ENCODE measurements at places on chromosomes 5 and 9.

DNA sequence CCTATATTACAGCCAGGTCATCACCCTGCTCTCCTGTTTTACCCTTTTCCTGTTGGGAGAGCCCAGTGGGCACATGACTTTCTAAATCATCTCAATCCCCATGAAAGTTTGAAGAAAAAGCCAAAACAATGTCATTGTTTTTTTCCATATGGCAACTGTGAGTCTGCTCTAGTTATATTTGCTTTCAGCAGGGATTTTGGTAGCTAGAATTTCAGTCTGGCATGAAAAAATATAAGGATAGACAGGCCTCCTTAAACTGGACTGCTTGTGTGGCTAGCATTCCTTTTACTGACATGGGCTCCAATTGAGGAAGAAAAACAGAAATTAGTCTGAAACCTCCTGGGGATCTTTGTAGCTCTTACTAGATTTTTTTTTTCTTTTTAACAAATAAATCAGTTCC is 25.6 kb downstream of the MOCS2 start:
- DNase-seq = no peak

GRCh38 chr5:176441921-176442323 is 6.3 kb upstream of the FAF2 start:
- DNase-seq = no peak

DNA sequence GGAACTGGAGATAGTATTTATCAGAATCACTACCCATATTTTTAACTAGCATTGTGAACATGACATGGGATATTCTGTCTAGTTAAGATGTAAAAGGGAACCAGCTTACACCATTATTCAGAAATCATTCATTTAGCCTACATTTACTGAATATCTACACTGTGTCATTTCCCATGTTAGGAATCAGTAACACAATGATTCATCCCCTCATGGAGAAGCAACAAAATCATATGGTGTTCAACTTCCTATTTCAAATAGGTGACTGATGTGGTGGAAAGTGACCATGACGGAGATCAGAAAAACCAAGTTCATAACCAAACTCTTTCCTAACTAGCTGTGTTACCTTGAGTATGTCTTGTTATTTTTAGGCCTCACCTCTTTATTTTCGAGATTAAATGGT is 550.0 kb upstream of the TUSC1 start:
- DNase-seq = no peak

DNA sequence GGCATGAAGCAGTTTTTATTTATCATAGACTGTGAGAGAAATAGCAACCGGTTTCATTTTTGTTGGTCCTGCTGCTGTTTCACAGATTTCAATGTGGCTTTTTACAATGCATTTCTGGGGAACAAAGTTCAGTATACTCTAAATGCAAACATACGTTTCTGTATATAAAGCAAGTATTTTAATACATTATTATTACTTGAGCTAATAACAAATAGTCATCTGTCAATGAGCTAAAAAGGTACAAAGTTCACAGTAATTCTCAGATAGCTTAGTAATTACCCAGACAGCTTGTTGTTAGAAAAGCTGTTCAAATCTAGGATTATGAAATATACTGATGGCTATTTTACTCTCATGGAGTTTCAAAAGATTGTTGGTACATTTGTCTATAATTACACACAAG is 50.8 kb downstream of the PBX3 start:
- no peak for DNase-seq

- DNase-seq = no peak
Measured at GRCh38 chr5:72163349-72163983, 56.2 kb downstream of the MAP1B start.

GRCh38 chr5:125720348-125720685 is 702.9 kb upstream of the GRAMD2B start:
- no peak for DNase-seq

DNA sequence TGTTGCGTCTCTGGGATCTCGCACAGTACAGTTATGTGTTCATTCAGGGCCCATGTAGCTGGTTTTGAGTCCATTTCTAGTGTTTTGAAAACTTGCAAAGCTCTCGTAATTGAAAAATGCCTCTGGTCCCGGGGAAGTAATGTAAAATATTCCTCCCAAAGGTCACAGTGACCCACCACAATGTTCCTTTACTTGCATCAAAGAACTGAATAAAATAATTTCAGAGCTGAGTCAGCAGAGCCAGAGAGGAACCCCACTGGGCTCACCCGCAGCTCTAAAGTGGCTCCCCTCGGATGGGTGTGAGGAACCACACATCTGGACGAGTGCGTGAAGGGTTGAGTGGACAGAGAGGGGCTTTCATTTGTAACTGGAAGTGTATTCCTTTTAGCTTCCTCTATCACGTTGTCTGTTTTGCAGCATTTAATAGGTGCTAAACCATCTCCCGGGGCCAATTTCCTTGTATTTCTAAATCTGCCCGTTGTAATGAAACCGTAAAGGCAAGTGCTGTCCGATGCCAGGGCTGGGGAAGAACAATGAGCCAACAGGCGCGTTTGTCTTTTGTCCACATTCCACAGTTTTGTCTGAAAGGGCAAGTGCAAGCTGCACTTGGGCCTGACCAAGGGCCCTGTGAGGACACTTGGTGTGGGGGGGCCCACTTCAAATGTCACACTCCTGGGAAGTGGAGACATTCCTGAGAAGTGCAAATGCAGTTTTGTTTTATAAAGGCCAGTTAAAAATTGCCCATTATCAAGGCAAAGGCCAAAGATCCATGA is 29.9 kb downstream of the COL5A1 start:
- no peak for DNase-seq

GRCh38 chr9:121059513-121059912 is 9.4 kb upstream of the C5 start:
- DNase-seq = no peak

DNA sequence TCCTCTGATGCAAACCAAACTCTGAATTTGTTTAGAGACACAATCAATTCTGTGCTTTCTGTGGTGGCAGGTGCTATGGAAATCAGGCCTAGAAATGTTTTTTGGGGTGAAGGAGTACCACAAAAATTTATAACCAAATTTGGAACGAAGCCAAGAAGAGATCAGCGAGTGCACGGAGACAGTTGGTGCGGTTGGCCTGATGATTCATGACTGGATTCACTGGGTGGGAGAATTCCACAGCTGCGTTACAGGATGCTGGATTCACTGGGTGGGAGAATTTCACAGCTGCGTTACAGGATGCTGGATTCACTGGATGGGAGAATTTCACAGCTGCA is 135.6 kb upstream of the IRX4 start:
- DNase-seq = no peak

GRCh38 chr5:154118893-154119336 is 71.6 kb upstream of the GALNT10 start:
- DNase-seq = no peak

GRCh38 chr5:73232266-73233041 is 59.5 kb downstream of the TMEM174 start:
- no peak for DNase-seq

- no peak for DNase-seq
Measured at GRCh38 chr5:93575461-93576414, 5.3 kb downstream of the NR2F1-AS1 start.

DNA sequence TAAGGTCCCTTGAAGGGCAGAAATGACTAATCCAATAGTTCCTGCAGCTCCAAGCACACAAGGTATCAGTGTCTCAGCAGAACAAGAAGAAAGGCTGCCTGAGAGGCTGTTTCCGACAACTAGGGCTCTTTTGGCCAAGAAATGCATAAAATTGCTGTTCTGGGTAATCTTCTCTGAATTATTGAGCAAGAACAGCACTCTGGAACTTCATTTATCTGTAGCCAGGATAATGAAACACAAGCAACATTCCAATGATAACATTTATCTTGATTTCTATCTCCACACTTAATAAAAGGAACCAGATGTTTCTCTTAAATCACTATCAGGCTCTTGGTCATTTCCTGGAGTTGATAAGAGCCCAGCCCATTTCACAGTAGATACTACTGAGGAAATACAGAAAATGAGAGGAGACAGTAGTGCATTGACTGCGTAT is 17.0 kb upstream of the AUH start:
- DNase-seq = no peak

Measured in NCI-H2081 (cell line).